Dermis blood vessel endothelial cell (primary cell): ENCODE measurements at places on chromosomes 2 and 18. TPM values are rescaled to one million over a fixed set of nuclear protein-coding genes. Genes with fewer than 3 reads are reported as not detected.

The STPG4 gene
- 0.14 TPM in 1 of 2 replicates, not detected in the other for total RNA-seq

The ADAM23 gene
- total RNA-seq, result 0.85 and 3.4 TPM in 2 replicates

The MRO gene
- total RNA-seq, result under 0.01 TPM in 1 of 2 replicates, not detected in the other

The IFIH1 gene
- 8.2 and 18.7 TPM in 2 replicates for total RNA-seq

The NT5C1B gene
- not detected in 2 replicates for total RNA-seq

GRCh38 chr2:231319867-231320266 lies 75.6 kb upstream of the B3GNT7 start:
- no peak for DNase-seq

GRCh38 chr2:170323743-170324142 lies 145.8 kb downstream of the MYO3B start:
- no peak for DNase-seq

- DNase-seq, result no peak
Measured at GRCh38 chr2:66604326-66604725, 169.4 kb downstream of the MEIS1 start.

DNA sequence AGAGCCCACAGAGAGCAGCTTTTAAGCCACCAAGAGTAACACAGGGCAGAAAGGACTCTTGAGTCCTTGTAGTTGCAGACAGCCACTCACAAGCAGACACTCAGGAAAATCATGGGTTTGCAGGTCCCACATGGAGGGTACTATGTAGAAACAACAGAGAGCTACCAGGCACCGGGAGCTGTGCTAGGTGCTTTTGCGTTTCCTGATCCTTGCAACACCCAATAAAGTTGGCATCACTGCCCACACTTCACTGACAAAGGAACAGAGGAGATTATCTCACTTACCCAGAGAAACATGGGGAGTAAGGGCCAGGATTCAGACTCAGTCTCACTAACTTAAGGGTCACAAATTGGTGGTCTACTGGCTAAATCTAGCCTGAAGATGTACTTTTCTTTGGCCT lies 32.5 kb upstream of the BZW1 start:
- no peak for DNase-seq
